H9 (cell line): ENCODE measurements at places on chromosomes 12 and 14.
A peak's percentile ranks its signal among the peaks of the same experiment; 100 is the strongest.

DNA sequence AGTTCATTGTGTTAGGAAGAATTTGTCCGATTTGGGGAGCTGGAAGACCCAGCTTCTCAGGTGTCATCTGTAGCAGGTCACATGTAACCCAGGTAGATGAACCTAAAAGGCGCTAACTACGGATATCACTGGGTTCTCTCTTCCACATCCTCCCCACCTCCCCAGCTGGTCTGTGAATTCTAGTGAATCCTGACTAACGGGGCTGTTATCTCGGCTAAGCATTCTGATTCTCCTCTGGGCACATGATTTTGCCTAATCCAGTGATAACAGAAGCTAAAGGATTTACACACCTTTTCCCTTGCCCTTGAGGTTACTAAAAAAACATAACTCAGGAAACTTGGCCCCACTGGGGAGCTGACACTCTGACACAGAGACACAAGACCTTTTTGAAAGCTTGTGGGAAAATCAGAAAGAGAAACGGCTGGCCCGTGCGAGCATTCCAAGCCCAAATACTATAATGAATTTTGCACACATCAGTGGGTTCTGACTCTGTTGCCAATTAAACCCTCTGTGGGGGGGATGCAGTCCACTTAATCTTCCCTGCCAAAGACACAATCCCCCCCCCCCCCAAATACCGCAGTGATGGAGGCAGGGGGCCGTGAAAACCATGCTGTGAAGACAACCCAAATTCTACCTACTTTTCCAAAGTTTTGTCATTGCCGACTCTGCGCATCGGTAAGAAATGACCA, 81.0 kb upstream of the FZD10 start:
- no peak for DNase-seq

DNA sequence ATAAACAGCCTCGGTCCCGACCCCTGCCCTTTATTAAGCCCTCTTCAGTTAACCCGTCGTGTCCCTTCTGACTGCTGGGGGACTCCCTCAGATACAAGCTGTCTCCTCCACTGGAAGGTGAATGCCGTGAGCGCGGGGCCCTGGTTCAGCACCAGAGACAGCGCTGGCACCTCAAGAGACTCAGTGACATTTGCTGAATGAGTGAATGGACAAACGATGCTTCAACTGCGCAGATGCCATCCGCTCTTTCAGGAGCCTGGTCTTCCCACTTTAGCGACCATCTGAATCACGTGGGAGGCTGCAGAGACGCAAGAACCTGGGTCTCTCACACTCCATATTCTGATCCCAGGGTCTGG, 92.6 kb upstream of the SFSWAP start:
- DNase-seq, result peak; percentile 71

- DNase-seq, result no peak
Observed at GRCh38 chr12:122032580-122032979, 10.9 kb downstream of the BCL7A start.

- peak; percentile 68 for DNase-seq
Observed at GRCh38 chr14:103848175-103849077, 1.1 kb upstream of the PPP1R13B start.

DNA sequence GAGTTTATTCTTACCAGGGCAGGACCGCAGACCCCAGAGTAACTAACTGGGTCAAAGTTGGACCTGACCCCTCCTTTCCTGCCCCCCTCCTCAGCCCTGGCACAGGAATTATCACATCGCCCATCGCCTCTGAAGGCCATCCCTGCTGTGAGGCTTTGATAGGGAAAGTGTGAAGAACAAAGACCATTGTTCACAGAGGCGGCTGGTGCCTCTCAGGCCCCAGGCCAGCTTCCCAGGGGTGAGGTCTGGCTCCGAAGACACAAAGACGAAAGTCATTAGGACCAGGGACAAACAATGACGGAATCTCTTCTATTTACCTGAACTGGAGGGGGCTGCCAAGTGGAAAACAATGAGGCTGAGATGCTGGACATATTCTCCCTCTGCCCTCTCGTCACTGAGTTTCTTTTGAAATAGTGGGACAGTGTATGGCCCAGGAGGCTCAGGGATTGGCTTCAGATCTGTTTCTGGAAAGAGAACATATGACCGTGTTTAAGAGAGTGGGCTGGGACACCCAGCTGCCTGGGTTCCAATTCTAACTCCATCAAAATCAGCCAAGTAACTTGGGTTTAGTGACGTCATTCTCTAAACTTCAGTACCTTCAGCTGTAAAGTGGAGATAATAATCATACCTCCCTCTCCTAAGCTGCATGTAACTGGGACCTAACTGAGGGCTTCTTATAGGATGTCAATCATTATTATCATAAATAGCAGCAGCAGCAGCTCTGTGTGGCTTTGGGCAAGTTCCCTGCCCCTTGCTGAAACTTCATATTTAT, 769.4 kb downstream of the MED13L start:
- DNase-seq, result peak; percentile 97

DNA sequence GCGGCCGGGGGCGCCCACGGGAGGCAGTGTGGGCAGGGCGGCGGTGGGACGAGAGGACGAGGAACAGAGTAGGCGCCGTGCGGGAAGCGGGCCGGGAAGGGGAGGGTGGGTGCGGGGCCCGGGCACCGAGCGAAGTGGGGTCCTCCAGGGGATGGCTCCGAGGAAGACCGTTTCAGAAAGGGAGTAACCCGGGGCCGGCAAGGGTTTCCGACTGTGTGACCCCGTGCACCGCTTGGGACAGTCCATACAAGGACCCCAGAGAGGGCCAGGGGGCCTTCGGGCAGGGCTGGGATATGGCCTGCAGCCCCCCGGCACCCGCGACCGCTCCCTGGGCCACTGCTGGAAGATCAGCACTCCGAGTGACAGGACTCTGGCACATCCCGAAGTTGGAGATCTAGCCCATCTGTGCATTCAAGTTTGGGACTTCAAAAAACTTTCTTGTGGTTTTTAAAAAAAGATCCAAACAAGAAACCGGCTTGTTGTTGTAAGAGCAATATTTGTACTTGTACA, 448 bp downstream of the TSPAN9 start:
- peak; percentile 39 for DNase-seq
